ENCODE measurements at places on chromosomes 1 and 21.
A peak's percentile ranks its signal among the peaks of the same experiment; 100 is the strongest.

- DNase-seq = peak; percentile 59
Observed at GRCh38 chr1:26275580-26276431, 4.1 kb upstream of the SH3BGRL3 start.

- no peak for DNase-seq
Observed at GRCh38 chr1:2816786-2817185, 15.3 kb upstream of the TTC34 start.

DNA sequence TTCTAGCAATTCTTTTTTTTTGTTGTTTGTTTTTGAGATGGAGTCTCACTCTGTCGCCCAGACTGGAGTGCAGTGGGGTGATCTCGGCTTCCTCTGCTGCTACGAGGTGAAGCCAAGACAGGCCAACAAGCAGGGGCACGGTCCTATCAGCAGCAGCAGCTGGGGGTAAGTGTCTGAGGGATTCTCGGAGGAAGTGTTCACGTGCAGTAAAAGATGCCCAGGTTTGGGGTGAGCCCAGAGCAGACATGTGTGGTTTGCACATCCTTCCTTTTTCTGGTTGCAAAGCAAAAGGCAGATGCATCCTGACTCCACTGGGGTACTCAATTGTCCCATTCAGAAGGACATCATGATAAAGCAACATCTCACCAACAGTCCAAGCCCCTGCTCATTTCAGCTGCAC is 27.7 kb downstream of the PIGP start:
- DNase-seq = no peak

DNA sequence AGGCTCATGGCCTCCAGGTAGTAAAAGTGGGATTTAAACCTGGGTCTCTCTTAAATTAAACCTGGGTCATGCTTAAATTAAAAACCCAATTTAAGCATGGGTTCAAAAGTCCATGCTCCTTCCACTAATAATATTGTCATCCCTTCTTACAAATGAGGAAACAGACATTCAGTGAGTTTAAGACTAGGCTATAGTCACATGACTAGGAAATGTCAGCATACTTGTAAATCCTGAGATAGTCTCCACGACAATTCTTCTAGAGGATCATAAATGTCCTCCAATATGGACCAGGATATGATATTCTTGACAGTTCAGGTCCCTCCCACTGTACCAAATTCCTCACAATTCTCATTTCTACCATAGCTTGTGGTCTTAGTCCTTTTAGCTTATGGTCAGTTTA is 10.5 kb upstream of the IGFN1 start:
- DNase-seq = no peak

DNA sequence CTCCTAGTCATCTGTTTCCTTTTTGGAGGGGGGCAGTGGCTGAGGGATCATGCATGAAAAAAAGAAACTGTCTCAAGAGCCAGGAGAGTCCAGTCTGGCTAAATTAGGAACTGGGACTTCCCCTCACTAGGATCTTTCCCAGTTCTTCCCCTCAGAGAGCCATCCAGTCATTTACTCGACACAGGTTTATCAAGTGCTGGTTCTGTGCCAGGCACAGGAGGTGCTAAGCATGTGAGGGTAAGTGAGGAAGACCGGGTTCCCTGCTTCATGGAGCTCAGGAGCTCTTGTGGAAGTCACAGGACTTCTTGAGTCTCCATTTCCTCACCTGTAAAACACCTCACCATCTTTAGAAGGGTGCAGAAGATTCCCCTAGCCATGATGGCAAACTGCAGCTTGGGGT is 8.6 kb upstream of the NUAK2 start:
- DNase-seq = no peak

Measured in amygdala (tissue), 56 donors.